GM23248 (cell line): ENCODE measurements at places on chromosomes 13 and 19. TPM values are rescaled to one million over a fixed set of nuclear protein-coding genes. Genes with fewer than 3 reads are reported as not detected.
A peak's percentile ranks its signal among the peaks of the same experiment; 100 is the strongest.

DNA sequence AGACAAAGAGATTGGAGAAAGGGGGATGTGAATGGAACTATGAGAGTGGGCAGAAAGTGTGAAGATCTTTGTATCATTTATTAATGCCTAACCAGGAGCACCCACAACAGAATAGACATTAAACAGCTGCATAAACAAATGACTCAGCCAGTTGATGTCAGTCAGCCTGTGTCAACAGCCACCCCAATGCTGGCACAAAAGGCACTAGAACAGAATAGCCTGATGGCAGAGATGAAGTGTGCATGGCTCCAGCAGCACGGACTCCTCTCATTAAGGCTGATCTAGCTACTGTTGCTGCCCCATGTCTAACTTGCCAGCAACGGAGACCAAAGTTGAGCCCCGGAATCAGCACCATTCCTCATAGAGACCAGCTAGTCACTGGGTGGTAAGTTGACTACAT, 7.8 kb downstream of the CPB2 start:
- no peak for DNase-seq

Gene ATP1A3
- 0.11 and 0.63 TPM in 2 replicates for total RNA-seq

DNA sequence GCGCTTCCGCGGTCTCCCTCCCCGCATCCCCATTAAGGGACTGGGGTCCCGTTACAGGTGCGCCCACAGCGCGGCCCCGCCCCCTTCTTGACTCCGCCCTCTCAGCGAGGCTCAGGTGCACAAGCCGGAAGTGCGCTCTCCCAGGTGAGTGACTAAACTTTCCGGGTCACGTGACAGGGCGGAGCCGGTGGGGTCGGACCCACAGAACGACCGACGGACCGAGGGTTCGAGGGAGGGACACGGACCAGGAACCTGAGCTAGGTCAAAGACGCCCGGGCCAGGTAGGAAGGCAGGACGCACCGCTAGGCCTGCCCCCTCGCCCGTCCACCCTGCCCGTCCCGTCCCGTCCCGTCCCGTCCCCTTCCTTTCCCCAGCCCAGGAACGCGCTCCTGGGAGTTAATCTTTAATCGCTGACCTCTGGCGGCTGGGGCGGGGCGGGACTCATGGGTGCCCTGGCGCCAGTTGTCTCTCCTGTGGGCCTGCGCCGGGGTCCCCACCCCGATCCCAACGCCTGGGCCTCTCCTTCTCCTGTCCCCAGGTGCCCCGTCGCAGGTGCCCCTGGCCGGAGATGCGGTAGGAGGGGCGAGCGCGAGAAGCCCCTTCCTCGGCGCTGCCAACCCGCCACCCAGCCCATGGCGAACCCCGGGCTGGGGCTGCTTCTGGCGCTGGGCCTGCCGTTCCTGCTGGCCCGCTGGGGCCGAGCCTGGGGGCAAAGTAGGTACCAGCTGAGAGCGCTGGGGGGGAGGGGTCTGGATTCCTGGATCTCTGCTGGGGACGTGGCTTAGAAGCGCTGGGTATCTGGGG, at the start of gene CRB3:
Gene CRB3 (plus strand): TSS at position 202 of the 804 bp plus-strand sequence. CDS start 431 bp downstream, at position 633.
- no peak for DNase-seq

DNA sequence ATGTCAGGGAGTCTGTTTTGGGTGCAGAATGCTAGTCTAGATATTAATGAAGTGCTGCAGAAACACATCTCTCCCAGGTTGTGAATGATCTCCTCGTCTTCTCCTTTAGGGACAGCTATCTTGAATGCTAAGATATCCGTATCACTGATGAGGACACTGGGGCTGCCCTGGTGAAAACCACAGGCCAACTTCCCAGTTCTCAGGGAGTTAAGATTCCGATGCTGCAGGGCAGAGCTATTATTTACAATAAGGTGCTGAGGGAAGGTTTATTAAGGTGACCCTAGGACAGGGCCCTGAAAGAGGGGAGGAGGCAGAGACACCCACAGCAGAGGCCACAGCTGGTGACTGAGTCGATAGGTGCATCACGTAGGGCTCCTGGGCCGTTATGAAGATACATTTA, 66.1 kb downstream of the TNFRSF19 start:
- DNase-seq: no peak

DNA sequence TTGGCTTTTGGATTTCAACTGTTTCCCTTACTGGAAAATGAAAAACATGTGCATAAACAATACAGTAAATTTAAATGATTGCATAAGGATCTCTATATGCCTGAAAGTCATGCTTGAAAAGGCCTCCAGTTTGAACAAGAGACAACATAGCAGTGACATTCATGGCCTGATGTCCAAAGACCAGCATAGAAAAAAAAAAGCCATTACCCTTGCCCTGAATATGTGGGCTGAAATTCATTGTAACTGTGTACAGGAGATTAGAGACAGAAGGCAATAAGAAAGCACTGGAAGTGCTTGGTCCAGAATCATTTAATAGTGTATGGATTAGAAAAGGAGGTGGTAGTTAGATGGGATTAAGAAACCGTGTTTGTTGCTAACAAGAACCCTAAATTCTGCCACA, 15.4 kb downstream of the MIR17HG start:
- no peak for DNase-seq

DNA sequence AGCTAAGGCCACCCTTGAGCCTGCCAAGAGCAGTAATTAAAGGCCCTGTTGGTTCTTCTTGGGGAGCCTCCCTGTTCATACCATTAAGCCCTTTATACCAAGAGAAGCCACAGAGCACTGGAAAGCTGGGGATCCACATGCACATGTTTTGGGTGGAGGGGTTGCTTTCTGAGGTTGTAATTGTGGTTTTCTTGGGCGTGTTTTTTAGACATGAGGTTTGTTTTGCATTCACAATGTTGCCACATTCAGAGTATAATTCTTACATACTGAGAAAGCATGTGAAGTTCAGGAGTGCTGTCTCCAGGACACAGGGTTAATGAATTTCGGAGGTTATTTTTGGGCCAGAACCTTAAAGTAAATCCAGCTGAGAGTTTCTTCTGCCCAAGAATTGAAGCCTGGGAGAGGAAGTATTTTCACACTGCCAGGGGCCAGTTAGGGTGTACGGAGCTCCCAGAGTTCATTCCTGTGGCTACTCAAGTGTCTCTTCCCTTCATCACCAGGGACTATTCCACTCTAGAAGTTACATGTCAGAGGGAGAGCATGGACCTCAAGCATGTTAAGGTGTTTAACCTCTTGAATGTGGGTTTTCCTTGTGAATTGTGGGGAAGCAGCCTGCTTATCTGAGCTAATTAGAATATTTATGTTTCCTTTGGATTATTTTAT, 37.0 kb downstream of the ZNF136 start:
- no peak for DNase-seq

GRCh38 chr13:29801737-29802305, 48.6 kb downstream of the UBL3 start:
- DNase-seq: peak; percentile 28

- peak; percentile 39 for DNase-seq
Observed at GRCh38 chr19:35436477-35437405, 11.3 kb upstream of the FFAR2 start.

GRCh38 chr13:114059428-114059827, 73.0 kb downstream of the RASA3 start:
- DNase-seq: no peak

GRCh38 chr13:30865123-30866049, 40.7 kb upstream of the MEDAG start:
- DNase-seq: peak; percentile 97

- DNase-seq: no peak
Observed at GRCh38 chr19:40599902-40600569, 1.1 kb upstream of the LTBP4 start.
